ENCODE measurements at places on chromosomes 2 and 18. TPM values are rescaled to one million over a fixed set of nuclear protein-coding genes. Genes with fewer than 3 reads are reported as not detected.

DNA sequence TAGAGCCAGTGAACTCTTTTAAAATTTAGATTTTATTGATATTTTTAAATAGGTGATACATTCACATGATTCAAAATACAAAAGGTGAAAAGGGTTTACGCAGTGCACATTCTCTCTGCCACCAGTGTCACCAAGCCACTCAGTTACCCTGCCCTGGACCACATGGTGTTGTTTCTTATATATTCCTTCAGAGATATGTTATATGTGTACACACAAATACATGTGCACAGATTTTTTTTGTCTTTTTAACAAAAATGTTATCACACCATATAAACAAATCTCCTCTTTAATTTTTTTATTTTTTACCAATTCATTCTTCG lies 26.2 kb downstream of the SERPINB4 start:
- no peaks in the 10 kb centered on the region for H3K27me3 ChIP-seq
- H3K4me1 ChIP-seq, result no peaks in the 10 kb centered on the region
- no peak overlapping the region for H3K27ac ChIP-seq
- DNase-seq, result no peak
- no peaks in the 10 kb centered on the region for H3K36me3 ChIP-seq
- H3K4me3 ChIP-seq, result no peak overlapping the region

The OBSL1 gene
- 92.9 TPM for polyA plus RNA-seq

DNA sequence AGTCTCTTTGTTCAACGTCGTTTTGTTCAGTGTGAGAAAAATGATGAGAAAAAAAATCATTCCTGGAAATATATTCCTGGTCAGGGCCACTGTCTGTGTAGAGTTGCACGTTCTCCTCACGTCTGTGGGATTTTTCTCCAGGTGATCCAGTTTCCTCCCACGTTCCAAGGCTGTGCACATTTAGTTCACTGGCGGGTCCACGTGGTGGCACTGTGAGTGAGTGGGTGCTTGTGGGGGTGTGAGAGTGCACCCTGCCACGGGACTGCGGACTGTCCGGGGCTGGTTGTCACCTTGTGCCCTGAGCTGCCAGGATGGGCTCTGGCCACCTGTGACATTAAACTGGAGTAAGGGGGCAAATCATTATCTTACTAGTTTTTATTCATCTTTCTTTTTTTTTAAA lies 30.3 kb upstream of the ACYP2 start:
- no peaks in the 10 kb centered on the region for H3K27me3 ChIP-seq
- H3K4me1 ChIP-seq, result peaks cover 11% of the 10 kb centered on the region
- no peaks in the 10 kb centered on the region for H3K36me3 ChIP-seq

GRCh38 chr2:25402477-25402876 lies 60.8 kb upstream of the DNMT3A start:
- no peak overlapping the region for H3K27ac ChIP-seq
- DNase-seq, result no peak
- H3K4me1 ChIP-seq, result no peaks in the 10 kb centered on the region
- no peaks in the 10 kb centered on the region for H3K36me3 ChIP-seq

- peaks cover 2% of the 10 kb centered on the region for H3K36me3 ChIP-seq
- no peaks in the 10 kb centered on the region for H3K4me1 ChIP-seq
- H3K4me3 ChIP-seq, result no peak overlapping the region
- no peak overlapping the region for H3K27ac ChIP-seq
- no peak for DNase-seq
- H3K27me3 ChIP-seq, result no peaks in the 10 kb centered on the region
Observed at GRCh38 chr2:205171261-205171940, 510.9 kb upstream of the NRP2 start.

DNA sequence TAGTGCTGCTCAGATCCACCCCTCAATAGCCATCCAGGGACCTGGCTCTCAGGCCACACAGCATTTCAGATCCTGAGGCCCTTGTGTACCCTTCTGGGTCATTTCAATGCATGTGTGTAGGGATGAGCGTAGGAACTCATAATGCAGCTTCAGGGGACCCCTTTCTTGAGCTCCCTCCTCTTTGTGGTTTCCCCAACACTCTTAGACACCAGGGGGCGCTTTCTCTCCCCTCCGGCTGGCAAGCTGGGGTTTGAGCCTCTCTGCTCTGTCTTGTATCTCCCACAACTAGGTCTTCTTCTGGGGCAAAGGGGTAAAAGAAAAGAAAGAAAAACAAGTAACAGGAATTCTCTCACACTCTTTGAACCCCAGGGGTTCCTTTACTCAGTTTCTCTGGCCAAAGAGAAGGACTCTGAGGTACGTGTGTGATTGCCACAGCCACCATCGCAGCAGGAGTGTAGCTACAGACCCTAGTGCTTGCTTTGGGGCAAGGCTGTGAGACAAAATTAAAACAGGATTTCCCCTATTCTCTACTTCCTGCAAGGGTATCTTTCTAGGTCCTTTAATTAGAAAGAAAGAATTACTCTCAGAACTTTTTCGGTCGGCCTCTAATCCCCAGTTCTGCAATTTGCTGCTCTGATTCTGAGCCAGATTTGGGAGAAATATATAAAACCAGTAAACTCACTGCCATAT lies 38.0 kb downstream of the CABYR start:
- no peaks in the 10 kb centered on the region for H3K4me1 ChIP-seq
- no peak overlapping the region for H3K27ac ChIP-seq
- peak; percentile 47 for DNase-seq
- H3K27me3 ChIP-seq, result no peaks in the 10 kb centered on the region
- H3K36me3 ChIP-seq, result peaks cover 16% of the 10 kb centered on the region

DNA sequence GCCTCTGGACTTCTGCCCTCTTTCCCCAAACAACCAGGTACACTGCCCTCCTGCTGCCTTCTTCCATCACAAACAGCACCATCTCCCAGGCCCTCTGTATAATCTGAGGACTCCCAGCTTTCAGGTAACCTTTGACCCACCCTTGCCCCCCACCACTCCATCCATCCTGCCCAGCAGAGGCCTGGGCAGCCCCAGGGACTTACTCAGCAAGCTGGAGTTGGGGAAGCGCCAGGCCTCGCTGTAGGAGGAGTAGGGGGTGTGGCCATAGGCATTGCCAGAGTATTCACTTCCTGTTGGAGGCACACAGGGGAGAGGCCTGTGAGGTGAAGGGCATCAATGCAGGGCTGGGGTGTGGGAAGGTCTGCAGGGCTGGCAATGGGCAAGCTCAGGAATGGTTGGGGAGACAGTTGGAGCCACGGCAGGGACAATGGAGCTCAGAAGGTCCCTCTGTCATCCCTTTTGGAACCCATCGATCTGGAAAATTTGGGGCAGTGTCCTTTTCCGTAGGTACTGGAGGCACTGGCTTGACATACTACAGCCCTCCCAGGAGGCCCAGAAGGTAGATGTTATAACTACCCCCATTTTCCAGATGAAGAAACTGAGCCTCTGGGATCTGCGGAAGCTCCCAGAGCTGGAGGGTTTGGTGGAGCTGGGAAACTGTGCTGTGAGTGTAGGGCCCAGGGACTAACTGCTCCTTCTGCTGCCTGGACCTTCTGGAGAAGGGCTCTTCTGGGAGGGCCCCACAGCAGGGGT lies 46.3 kb downstream of the PSD4 start:
- no peak overlapping the region for H3K4me3 ChIP-seq
- no peaks in the 10 kb centered on the region for H3K36me3 ChIP-seq
- H3K27me3 ChIP-seq, result no peaks in the 10 kb centered on the region
- peak overlapping the region; percentile 92 for H3K27ac ChIP-seq
- DNase-seq, result peak; percentile 77

DNA sequence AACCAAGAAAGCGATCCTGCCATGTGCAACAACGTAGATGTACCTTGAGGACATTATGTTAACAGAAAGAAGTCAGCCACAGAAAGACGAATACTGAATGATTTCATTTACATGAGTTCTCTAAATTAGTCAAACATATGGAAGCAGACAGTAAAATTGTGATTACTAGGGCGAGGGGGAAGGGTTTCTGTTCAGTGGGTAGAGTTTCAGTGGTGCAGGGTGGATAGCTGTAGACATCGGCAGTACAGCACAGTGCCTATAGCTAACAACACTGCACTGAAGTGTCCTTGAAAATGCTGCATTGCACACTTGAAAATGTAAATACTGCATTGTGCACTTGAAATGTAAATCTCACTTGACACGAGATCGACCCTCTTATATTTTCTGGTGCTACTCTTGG lies 275.3 kb downstream of the GALR1 start:
- no peaks in the 10 kb centered on the region for H3K36me3 ChIP-seq
- H3K27me3 ChIP-seq, result no peaks in the 10 kb centered on the region
- no peak overlapping the region for H3K27ac ChIP-seq
- DNase-seq, result no peak
- no peak overlapping the region for H3K4me3 ChIP-seq

DNA sequence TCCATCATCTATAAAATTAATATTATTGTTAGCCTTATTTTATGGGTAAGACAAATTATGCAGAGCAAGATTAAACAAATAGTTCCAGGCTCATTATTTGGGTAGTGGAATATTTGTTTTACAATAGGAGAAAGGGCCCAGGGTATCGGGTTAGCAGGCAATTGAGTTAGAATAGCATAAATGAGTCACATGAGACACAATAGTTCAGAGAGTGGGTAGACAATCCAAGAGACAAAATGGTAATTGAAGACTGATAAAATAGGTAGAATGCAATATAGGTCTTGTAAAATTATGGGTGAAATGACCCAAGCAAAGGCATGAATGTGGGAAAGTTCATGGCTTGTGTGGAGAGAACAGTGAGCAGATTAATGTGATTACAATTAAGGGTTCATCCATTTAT lies 790.9 kb upstream of the GCFC2 start:
- no peak for DNase-seq
- no peak overlapping the region for H3K27ac ChIP-seq
- no peaks in the 10 kb centered on the region for H3K4me1 ChIP-seq
- H3K27me3 ChIP-seq, result no peaks in the 10 kb centered on the region

GRCh38 chr2:224901121-224901676 lies 141.1 kb downstream of the DOCK10 start:
- no peak overlapping the region for H3K4me3 ChIP-seq
- H3K27me3 ChIP-seq, result no peaks in the 10 kb centered on the region
- DNase-seq, result no peak
- no peak overlapping the region for H3K27ac ChIP-seq
